NCI-H1417 treated with DMSO at 0.1 percent for 48 hours (cell line): ENCODE measurements at places on chromosomes 13 and 19.
A peak's percentile ranks its signal among the peaks of the same experiment; 100 is the strongest.

- no peak for DNase-seq
Observed at GRCh38 chr19:53156850-53157249, 2.0 kb downstream of the ZNF347 start.

GRCh38 chr13:33976965-33977364, 159.0 kb downstream of the RFC3 start:
- no peak for DNase-seq

DNA sequence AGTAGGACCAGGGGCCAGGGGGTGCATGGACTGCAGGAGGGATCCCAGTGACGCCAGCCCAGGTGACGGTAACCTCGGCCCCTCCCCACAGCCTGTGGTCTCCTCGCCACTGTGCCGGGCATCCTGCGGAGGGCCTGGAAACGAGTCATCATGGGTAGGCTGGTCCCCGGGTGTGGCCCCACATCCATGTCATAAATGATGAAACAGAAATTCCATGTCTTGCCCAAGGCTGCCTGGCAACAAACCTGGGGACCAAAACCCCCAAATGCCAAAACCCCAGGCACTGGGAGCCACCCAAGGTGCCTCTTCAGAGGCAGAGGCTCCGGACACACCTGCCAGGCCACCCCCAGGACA, 20.9 kb downstream of the MAP2K2 start:
- no peak for DNase-seq

DNA sequence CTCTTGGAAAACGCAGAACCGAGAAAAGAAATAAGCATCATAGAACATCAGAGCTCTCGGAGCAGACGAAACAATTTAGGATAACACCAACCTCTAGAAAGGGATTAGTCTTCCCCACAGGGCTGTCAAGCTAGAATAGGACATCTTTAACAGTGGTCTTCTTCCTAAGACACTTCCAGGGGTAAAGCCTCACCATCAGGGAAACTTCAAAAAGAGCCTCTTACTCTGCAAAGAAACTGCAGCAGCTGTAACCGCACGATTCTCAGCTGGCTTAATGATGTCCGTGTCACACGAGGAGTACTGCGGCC, 642 bp downstream of the ZNF571 start:
- no peak for DNase-seq

- no peak for DNase-seq
Observed at GRCh38 chr19:16626796-16627192, 1.2 kb downstream of the MED26 start.

GRCh38 chr19:18408053-18408476, 10.6 kb upstream of the LRRC25 start:
- no peak for DNase-seq

DNA sequence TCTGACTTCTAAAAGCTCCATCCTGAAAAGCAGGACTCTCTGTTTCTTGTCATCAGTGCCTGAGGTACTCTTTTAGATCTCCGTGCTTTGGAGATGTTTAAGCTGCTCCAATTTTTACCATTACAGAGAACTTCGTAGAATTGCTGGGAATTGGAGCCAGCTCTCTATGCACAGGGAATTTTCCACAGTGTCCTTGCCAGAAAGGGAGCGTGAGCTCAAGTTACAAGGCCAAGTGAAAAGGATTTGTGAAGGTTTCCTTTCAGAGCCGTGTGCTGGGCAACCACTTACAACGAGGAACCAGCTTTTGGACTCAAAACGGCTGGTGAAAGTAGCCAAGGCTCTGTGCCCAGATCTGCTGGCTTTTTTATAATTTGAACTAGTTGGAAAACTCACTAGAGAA, 82.6 kb downstream of the NUFIP1 start:
- no peak for DNase-seq

DNA sequence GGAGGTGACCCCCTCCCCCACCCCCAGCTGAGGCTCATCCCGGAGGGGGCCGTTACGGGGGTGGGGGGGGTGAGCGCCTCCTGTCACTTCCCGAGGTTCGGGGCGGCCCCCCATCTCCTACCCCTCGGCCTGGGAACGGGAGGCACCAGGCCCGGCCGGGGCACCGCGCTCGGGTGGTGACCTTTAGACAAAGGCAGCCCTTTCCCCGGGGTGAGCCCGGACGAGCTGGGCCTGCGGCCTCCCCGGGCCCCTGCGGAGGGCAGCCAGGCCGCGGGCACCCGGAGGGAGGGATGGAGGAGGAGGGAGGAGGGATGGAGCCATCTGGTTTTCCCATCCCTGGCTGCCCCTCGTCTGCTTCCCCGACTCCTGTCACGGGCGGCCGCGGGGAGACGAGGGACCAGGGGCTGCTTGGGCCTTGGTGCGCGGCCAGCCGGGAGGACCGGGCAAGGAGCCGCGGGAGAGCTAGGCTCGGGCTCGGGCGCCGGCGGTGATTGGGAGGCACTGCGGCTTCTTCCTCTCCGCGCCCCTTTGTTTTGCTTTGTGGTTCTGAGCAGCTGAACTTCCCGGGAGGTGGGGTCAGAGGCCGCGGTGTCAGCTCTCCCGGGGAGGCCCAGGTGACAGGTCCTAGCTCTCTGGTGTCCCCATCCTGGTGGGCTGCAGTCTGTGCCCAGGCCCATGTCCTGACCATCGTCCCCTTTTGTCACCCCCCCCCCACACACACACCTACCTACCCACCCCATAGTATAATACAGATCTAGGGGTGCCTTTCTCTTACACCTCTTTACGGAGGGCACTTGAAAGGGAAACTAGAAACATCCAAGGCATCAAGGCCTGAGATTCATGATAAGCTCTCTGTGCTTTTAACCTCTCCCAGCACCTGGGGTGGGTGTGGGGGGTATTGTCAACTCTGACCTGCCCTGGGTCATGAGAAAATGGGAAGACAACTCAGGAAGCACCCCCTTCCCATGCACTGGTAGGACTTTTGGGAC, 1.3 kb downstream of the BICRA start:
- no peak for DNase-seq

GRCh38 chr13:106362707-106363106, 172.8 kb downstream of the EFNB2 start:
- DNase-seq = no peak

- DNase-seq = no peak
Observed at GRCh38 chr19:41334793-41335192, 18.9 kb downstream of the TGFB1 start.

GRCh38 chr19:11964858-11965645, at the start of gene ZNF763:
ZNF763 (plus strand) TSS chr19:11965040; CDS start chr19:11965209, 169 bp downstream.
- DNase-seq = peak; percentile 56

DNA sequence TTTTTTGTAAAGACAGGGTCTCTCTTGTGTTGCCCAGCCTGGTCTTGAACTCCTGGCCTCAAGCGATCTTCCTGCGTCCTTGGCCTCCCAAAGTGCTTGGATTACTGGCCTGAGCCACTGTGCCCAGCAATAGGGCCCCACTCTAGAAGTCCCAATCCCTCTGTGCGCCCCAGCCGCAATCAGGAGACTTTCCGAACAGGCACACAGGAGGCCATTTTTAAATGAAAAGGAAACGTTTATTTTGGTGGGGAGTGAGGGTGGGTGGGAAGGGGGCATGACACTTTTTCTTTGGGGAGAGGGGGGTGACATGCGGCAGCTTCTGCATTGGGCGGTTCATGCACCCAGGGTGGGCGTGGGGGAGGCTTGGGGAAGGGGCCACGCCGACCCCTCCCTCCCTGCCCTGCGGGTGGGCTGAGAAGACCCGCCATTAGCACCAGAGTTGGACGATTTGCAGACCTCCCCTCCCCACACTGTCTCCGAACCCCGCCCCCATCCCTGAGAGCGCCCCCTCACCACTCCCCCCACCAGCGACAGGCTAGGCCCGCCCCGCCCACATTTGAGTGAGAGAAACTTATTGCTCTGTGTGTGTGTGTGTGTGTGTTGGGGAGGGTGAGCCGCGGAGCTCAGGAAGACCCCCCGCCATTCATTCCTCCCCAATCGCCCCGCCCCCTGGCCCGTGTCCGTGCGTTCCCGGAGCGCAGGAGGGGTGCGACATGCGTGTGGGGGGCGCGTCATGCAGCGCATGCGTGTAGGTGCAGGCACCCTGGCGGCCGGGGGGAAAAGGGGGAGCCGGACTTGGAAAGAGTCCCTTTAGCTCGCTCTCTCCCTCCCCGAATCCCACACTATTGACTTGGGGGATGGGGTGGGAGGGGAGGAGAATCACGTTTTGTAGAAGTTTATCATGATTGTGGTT, 17.2 kb downstream of the KCNC3 start:
- DNase-seq = no peak

DNA sequence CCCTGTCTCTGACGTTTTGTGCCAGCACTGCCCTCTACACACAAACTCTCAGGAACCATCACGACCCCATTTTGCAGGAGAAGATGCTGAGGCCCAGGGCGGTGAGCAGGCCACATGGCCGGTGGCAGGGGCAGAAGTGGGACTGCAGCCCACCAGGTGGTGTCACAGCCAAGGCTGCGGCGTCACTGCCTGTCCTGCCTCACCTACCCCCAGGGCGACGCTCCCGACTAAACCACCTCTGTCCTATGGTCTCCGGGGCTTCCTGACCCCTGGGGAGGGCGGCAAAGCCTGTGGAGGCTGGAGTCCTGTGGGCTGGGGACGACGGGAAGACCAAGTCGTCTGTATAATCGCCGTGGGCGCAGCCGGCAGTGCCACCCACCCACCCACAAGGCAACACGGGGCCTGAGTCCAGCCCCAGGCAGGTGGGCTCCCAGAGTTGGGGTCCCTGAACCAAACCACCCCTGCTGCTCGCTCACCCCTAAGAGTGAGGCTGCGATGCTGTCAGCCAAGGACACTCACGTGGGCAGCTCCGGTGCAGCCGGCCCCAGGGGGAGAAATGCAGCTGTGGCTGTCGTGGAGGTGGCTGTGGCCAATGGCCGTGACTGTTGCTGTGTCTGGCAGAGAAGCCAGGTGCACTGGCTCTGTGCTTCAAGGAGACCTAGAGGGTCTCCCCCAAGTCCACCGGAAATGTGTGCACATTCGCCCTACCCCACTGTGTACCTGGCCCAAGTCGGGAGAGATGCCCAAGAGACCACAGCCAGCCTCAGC, 29.7 kb downstream of the RASA3 start:
- DNase-seq = no peak

DNA sequence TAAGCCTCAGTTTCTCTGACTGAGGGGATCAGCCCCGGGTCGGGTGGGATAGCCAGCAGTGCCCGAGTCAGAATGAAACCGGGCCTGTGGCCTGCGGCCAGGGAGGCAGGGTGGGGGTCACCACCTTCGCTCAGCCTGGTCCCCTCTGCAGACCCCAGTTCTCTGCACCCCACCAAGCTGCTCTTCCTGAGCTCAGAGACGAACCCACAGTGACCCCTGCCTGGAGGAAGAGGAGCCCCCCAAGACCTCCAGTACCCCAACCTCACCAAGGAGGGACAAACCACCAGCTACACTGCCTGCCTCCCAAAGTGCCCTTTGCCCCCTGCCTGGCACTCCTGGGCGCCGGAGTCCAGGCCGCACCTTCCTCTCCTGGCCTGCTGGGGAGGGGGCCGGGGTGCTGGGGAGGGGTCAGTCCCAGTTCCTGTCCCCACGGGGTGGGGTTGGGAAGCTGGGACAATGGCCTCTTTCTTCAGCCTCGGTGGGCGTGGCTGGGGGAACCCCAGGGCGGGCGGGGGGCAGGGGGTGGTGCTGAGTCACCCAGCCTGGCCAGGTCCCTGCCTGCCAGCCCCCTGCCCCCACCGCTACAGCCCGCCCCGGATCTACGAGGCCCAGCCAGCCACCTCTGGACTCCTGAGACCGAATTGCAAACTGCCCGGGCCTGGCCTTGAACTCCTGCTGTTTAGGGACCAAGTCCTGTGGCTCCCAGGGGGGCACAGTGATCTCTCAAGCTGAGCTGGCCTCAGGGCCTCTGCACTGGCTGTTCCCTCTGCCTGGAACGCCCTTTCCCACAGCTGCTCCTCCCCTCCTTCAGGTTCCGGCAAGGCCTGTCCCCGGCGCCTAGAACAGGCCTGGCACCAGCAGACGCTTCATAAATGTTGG, 14.3 kb downstream of the ZBTB7A start:
- DNase-seq = no peak

DNA sequence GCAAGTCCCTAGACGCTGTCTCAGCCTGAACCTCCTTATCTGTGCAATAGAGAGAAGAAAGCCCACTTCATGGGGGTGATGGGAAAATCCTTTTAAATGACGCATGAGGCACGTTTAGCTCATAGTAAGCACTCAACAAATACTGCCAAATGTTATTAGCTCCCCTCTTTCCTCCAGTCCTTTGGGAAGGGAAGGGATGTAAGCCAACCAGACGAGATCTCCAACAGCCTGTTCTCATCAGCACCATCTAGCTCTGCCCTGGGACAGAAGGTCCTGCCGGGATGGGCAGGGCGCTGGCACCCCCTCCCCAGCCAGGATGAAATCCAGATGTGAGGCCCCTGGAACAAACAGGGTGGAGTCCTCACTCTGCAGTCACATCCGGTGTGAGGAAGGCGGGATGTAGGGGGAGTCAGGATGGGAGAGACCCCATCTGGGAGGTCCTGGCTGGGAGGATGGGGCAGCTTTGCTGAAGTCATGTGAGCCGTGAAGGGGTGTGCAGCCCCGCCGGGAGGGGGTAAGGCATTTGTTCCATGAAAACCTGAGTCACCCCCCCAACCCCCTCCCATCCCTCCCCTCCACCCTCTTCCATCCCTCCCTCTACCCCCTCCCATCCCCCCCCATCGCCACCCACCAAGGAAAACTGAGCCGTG, 4.6 kb downstream of the S1PR2 start:
- no peak for DNase-seq
